GM12891 (cell line): ENCODE measurements at places on chromosomes 6 and 20.

DNA sequence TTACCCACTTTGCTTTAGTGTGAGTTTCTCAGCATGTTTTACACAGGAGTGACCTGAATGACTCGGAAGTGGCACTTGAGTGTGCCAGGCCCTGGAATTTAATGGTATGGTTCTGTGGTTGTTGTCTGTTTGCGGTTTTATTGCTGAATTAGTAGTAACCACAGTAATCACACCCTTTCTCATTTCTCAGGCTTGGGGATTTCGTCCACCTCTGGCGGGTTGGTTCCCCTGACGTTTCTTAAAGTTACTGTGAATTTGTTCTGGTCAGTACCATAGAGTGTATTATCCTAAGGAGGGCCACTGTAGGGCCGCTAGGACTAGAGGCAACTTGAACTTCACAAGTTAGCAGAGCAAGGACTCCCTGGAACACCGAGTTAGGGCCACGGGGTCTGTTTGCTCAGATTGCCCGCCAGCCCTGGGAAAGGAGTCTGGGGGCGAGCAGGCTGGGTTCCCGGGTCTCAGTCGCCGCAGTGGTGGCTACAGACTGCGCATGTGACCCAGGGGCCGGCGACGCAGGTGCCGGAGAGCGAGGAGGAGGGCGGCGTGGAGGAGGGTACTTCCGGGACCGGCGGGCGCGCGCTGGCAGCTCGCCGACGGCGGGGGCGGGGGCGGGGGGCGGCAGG is 546 bp upstream of the KLHL32 start:
- no peak for DNase-seq

GRCh38 chr6:156844089-156844488 is 66.9 kb downstream of the ARID1B start:
- DNase-seq = no peak

- no peak for DNase-seq
Measured at GRCh38 chr6:132592855-132593254, 3.3 kb upstream of the TAAR5 start.

DNA sequence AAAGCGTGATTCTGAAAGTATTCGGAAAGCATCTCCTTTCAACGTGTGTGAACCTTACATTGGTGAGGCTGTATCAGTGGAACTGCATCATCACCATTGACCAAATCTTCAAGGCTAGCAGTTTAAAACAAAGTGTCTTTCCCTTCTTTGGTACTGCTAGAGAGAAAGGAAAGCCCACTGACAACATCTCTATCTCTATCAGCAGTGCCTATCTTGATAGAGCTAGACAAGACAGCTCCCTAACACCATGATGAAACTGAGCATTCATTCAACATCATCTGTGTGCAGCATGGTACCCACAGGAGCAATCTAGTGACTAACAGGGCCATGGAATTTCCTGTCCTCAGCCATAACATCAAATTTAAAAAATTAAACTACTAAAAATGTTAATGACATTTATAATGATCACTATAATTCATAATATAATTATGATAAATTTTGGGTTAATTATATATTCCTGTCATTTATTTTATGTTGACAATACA is 31.5 kb upstream of the EDN1 start:
- no peak for DNase-seq

GRCh38 chr6:101224751-101225150 is 168.8 kb upstream of the GRIK2 start:
- no peak for DNase-seq

DNA sequence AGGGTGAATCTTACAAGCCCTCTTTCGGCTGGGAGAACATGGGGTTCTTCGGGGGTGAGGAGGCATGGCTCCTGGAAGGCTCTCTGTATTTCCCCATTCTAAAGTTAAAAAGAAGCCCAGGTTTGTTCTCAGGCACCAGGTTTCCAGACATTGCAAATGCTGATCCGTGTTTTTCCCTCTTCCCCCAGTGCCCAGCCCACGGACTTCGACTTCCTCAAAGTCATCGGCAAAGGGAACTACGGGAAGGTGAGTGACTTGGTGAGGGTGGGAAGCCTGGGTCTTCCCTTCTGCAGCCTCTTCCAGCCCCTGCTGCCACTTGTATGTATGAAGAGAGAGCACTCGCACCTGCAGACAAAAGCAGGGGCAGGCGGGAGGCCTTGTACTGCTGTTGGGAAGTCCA is 8.7 kb downstream of the SGK2 start:
- DNase-seq = no peak

DNA sequence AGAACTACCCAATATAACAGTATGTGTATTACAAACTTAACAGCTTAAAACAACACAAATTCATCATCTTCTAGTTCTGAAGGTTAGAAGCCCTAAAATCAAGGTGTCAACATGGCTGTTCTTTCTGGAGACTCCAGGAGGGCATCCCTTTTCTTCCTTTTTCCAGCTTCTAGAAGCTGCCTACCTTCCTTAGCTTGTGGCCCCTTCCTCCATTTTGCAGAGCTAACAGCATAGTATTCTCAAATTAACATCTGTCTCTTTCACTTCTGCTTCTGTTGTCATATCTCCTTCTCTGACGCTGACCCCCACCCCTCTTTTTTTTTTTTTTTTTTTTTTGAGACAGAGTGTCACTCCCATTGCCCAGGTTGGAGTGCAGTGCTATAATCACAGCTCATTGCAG is 52.8 kb upstream of the AKIRIN2 start:
- DNase-seq = no peak

GRCh38 chr6:135701426-135701825 is 150.1 kb upstream of the PDE7B start:
- no peak for DNase-seq

DNA sequence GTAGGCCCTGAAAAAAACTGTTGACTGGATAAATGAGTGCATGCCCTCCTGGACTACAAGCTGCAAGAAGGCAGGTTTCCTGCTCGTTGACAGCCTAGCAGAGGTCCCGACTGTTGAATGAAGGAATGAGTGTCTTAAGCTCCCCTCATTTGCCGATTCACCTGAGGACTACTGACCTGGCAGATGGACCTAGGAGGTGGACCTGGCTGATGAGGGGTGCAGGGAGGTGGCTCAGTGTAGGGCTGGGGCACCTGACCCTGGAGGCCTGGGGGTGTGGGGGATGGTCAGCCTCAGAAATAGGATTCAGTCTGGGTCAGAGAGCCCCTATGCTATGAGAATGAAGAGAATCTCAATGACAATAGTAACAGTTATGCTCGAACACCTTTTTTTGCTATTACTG is 11.6 kb upstream of the TFAP2C start:
- DNase-seq = no peak
